Omental fat pad (tissue), 4 donors: ENCODE measurements at places on chromosomes 2 and 18. TPM values are rescaled to one million over a fixed set of nuclear protein-coding genes. Genes with fewer than 3 reads are reported as not detected.

ANKRD53 gene
- total RNA-seq: 6.3 TPM

GRCh38 chr2:96104487-96104861, 11.9 kb downstream of the ADRA2B start:
- DNase-seq: no peak

SMYD1 gene
- total RNA-seq: not detected

- DNase-seq: no peak
Observed at GRCh38 chr2:26678035-26678434, 14.5 kb upstream of the KCNK3 start.

CASP10 gene
- 13.5 TPM for total RNA-seq

RPRM gene
- total RNA-seq: not detected

KATNAL2 gene
- 2.9 TPM for total RNA-seq

DNA sequence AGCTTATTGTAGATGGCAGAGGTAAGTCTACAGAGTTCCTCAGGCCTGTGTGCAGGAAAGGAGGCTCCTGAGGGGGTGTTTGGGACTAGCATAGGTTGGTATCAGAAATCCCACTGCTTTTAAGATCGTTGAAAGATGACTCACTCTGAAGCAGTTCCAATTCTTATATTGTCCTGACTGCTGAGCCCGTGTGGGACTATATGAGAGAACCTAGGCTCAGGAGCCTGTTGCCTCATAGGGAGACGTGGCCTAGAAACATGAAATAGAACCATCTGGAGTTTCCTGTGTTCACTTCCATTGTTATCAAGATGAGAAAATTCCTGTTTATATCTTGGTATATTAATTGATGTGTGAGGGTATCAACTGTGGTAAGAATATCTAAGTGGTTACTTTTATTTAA, 5.7 kb downstream of the CCT7 start:
- DNase-seq: no peak

GRCh38 chr18:10057401-10057893, 143.6 kb downstream of the VAPA start:
- no peak for DNase-seq

- DNase-seq: no peak
Observed at GRCh38 chr18:12001421-12001820, 20.1 kb downstream of the IMPA2 start.

ALPI gene
- not detected for total RNA-seq

- DNase-seq: no peak
Observed at GRCh38 chr2:109188496-109188890, 59.5 kb downstream of the SH3RF3 start.

GRCh38 chr2:208311954-208312353, 45.9 kb downstream of the PIKFYVE start:
- DNase-seq: no peak

ARHGAP25 gene
- 40.8 TPM for total RNA-seq

- no peak for DNase-seq
Observed at GRCh38 chr2:9596621-9597311, 34.0 kb downstream of the YWHAQ start.

GRCh38 chr18:45678850-45679249, 45.1 kb upstream of the SLC14A1 start:
- DNase-seq: no peak

DNA sequence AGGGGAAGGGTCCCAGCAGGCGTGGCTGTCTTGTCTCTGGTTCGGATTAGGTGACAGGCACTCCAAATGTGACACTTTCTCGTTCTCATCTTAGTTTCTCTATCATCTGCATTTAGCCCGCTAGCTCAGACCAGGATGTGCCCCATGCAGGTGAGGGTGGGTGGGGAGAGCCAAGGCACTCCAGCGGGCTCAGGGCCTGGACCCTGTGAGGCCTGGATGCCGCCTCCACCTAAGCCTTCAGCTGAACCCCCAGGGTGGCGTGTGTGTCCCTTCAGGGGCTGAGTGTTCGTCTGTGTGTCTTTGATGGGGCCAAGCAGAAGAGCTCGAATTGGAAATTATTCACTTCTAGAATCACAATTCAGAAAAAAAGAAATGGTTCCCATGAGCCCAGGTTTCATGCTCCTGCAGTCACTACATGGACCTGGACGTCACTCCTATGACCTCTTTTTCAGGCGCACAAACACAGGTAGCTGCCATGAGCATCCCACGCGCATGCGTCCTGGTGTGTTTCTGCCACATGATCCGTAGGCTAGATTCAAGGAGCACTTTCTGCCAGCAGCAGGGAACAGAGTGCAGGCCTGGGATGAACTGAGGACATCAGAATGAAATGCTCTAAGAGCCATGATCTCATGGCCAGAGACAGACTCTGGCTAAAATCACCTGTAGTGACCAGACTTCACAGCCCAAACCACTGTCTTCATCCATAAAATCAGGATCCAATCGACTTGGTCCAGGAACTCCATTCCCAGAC, 25.8 kb downstream of the CIDEA start:
- DNase-seq: no peak

DNA sequence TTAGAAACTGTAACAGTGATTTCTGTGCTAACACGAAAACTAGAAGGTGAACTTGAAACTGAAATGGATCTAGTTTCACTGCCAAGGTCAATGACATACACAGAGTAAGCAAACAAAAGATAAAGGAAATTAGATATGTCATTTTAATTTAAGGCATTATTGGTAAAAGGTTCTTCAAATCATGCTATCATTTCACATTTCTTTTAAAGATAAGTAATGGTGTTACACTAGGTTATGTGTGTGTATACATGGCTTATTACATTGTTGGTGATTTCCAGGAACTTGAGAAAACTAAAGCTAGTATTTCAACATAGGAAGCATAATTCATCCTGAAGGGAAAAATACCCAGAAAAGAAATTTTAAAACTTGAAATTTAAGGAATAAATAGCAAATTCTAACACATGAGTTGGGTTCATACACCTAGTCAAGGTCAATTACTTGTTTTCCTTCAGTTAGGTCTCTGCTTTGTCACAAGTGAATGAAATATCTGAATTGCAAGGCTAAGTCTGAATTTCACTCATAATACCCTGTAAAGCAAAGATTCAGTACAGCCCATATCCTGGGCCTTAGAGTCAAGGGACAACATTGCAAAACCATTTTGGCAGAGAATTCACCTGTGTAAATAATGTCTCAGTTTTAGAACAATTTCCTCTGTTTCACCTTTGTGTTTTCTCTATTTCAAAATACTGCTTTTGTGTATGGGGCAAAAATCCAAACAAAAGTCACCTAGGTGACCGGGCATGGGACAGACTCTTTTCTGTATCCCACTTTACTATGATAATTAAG, 141.6 kb downstream of the SRBD1 start:
- DNase-seq: no peak

DNA sequence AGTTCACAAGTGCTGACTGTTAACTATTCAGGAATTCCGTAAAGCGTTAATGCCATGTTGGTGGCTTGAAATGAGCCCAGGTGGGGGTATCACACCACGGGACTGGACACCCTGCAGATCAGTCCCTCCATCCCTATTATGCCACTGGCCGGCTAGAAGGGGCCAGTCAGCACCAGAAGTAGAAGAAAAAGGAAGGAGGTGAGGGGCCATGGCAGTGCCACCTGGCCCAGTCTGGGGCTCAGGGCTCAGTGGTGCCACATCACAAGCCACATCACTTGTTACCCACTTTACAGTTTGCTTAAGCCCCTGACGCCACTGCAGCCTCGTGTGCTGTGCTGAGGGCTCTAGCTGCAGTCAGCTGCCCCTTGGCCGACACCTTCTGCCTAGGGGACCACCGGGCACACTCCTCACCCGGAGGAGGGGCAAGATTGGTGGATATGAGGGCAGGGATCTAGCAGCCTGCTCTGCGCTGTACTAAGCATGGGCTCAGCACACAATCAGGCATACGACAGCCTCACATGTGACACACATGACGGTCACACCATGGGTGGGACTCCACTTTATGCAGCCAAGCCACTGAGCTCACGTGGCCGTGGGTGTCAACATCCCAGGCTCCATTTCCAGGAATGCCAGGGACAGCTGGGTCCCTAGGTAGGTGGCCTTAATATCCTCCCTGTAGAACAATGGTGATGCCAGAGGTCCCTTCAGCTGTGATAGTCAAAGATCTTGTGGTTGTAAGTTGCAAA, 3.6 kb downstream of the LIMS2 start:
- no peak for DNase-seq

DNA sequence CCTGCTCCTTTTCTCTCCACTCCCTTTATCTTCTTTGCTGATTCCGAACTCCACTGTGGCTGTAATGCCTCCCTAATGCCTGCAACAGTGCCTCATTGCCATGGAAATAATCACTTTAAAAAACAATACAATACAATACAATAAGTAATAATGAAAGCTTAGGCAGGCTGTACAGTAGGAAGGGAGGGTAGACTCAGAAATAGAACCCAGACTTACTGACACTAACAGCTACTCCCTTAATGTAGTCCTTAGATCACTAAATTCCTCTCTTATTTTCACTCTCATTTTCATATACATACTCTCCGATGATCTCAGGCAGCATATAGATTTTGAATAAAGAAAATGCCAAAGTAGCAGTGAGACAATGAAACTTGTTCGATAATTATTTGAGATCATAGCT, 70.2 kb downstream of the DLGAP1 start:
- DNase-seq: no peak

GRCh38 chr2:109373791-109374547, 239.8 kb downstream of the SEPTIN10 start:
- DNase-seq: no peak

GRCh38 chr2:1817256-1818051, 73.1 kb upstream of the PXDN start:
- peak; percentile 78 for DNase-seq

ARHGAP15 gene
- 27.6 TPM for total RNA-seq

GRCh38 chr2:74845991-74846390, 12.1 kb downstream of the HK2 start:
- DNase-seq: no peak

DNA sequence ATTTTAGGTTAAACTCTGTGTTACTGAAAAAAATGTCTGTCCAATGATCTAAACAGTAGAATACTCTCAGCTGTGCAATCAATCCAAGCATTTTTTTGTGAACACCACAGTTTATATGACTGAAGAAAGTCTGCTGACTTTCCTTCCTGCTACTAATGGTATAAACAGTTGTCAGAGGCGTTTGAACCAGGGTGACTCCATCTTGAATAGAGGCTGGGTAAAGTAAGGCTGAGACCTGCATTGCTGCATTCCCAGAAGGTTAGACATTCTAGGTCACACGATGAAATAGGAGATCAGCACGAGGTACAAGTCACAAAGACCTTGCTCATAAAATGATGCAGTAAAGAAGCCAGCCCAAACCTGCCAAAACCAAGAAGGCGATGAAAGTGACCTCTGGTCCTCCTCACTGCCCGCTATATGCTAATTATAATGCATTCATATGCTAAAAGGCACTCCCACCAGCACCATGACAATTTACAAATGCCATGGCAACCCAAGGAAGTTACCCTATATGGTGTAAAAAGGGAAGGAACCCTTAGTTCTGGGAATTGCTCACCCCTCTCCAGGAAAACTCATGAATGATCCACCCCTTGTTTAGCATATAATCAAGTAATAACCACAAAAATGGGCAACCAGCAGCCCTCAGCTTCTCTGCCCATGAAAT, 31.3 kb downstream of the POU3F3 start:
- no peak for DNase-seq

FEV gene
- total RNA-seq: not detected

TSN gene
- total RNA-seq: 29.1 TPM

DNA sequence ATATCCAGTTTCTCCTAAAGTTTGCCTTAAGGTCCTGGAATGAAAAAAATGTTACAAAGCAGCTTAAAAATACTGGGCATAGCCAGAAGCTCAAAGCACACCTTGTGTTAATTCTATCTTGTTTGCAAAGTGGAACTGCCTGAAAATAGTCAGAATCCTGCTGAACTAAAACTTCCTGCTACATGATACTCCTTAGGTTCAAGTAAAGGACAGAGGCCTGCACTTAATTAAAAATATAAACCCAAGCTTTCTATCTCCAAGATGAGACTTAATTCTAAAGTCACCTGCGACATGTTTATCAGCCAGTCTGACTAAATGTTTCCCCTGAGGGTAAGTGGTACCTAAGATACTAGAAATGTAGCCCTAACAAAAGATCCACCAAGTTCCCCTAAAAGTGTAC, 103.4 kb downstream of the CHST9 start:
- no peak for DNase-seq

ADD2 gene
- total RNA-seq: 3.2 TPM
